Fibroblast of gingiva (primary cell): ENCODE measurements at places on chromosomes 1 and 21.

DNA sequence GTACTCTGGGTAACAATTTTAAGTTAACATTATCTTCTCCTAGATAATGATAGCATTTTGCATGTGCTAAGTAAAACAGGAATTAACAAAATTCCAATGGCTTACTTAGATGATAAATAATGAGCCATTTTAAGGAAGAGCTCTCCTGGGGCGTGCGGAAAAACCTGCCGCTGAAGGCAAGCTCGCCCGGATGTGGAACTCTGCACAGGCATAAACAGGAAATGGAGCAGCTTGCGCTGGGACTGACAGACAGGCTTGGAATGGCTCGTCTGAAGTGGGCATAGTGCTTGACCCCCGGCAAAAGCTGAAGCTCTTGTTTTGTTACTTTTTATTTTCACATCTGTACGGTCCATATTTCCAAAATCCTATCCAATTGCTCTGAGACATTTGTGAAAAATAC, 169.2 kb downstream of the ZNF281 start:
- no peak for DNase-seq

- DNase-seq, result no peak
Measured at GRCh38 chr1:30332116-30333094, 391.0 kb downstream of the MATN1 start.

- DNase-seq, result no peak
Measured at GRCh38 chr1:151065089-151065645, 5.0 kb downstream of the MLLT11 start.

- no peak for DNase-seq
Measured at GRCh38 chr1:30743584-30744059, 14.0 kb downstream of the LAPTM5 start.

DNA sequence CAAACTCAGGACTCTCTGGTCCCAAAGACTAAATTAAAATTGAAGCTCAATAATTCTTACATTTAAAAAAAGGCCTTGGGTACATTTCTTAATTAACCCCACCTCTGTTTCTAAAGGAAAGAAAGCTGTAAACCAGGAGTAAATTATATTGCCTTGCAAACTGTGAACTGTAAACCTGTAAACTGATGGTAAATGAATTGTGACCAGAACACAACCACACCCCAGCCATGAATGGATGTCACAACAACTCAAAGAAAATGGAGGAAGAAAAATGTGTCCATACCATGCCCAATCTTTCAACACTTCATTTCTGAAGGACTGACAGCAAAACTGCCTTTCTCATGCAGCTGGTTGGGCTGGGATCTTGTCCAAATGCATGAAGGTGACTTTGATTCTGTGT, 171.3 kb upstream of the C1orf87 start:
- DNase-seq, result no peak
